ENCODE measurements at places on chromosomes 2 and 18.

DNA sequence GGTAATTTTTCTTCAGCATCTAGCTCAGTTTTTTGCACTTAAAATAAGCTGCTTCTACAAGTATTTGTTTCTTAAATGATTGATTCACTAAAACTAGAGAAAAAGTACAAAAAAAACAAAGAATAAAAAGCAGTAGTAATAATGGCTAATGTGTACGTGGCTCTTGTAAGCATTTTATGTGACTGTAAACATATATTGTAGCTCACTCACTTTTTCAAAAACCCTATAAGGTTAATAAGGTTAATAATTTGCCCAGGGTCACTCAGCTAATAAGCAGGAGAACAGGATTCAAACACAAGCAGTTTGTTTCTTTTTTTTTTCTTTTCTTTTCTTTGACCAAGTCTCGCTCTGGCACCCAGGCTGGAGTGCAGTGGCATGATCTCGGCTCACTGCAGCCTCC lies 67.5 kb downstream of the RMDN2 start:
- no peak for DNase-seq

DNA sequence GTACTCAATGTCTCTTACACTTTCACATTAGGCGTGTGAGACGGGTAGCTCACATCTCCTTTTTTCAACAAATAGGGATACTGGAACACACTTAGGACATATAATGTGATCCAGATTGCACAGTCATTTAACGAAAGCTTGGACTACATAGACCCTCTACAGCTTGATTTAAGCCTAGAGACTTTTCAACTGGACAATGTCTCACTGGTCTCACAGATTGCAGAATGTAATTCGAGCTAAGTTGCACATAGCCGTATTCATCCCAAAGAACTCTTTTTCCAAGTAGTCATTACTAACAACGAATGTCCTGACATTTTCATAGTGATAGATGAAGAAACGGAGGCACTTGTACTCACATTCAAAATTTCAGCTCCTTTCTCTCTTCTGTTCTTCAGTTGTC lies 612.1 kb downstream of the ZEB2 start:
- DNase-seq: no peak

- DNase-seq: no peak
Measured at GRCh38 chr2:136323935-136324334, 206.0 kb upstream of the CXCR4 start.

DNA sequence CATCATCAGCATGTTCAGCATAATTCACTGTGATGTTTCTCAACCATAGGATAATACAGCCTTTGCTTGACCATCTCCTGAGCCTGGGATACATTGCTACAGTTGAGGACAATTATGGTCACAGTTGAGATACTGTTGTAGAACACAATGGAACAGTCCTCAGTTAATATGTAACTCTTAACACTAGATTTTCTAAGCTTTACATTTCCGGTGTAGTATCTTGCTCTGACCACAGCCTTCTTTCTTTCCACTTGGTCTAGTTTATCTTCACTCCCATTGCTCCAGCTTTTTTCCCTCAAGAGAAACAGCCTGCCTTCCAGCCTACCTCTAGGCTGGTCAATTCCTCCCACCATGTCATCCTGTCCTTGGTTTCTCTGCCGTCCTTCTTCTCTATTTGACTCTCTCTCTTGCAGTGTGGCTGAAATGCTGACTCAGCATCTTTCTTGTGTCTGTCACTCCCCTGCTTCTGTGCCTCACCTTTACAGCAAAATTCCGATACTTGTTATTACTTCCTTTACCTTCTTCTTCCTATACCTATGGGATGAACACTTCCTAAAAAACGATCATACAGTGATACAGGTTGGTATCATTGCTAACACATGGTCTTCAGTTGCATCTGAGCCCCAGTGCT lies 80.5 kb downstream of the CTNNA2 start:
- no peak for DNase-seq
